Stimulated activated CD4-positive, alpha-beta T cell treated with anti-CD3 and anti-CD28 coated beads, Interleukin-12 subunit alpha, Interleukin-12 subunit beta, amount 100 ng/mL, for 24 hours (primary cell): ENCODE measurements at places on chromosomes 5 and 9.

DNA sequence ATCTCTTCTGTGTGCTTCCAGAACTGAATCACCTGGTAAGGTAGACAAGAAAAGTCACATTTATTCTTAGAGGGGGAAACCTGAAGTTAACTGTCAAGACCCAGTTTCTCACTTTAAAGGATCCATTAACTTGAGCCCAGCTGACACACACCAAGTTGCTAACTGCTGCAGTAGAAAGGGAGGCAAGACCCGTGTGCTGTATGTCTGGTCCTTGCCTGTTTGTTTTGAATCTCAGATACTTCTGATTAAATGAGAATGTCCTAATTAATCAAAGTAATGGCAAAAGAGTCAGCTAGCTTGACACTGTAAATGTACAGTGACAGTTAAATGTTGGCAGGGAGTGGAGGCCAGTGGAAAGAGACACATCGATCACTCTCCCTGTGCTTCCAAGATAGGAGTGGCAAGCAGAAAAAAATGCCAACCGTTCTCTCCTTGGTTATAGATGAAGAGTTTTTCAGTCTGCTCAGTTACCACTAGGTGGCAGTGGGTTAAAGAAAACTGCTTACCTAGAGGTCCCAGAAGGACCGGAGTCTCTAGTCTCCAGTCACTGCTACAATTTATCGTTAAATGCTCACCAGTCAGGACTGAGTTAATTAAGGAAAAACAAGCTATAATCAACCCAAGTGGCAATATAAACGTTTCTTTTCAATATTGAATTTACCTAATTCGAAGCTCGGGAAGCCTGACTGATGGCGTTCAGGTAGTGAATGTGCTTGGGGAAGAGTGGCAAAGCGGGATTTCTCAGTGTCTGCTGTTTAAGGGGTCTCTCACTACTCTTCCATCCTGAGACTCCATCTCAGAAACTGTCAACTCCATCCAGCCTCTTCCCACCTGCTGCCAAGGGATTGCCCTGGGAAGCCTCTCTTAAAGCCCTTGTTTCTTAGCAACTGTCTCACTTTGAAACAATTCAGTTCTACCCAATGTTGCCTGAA lies 18.4 kb downstream of the LSM11 start:
- no peak for DNase-seq

- no peak for DNase-seq
Observed at GRCh38 chr9:13857521-13857920, 456.4 kb downstream of the NFIB start.

DNA sequence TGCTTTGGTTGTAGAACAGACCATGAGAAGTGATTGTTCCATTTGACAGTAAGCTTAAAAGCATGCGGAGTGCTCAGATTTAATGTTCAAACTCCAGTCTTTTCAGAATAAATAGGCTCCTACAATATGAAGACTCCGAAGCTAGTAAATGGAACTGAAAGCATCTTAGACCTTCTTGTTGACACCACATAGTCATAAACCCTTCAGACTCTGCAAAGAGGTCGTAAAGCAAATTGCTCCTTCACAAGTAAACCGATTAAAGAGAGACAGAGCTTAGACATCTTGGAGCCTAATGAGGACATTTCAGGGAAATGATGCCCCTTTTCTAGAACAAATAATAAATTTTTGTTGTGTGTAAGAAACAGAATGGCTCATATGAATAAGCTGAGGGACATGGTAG lies 511.0 kb upstream of the RIOK2 start:
- no peak for DNase-seq

DNA sequence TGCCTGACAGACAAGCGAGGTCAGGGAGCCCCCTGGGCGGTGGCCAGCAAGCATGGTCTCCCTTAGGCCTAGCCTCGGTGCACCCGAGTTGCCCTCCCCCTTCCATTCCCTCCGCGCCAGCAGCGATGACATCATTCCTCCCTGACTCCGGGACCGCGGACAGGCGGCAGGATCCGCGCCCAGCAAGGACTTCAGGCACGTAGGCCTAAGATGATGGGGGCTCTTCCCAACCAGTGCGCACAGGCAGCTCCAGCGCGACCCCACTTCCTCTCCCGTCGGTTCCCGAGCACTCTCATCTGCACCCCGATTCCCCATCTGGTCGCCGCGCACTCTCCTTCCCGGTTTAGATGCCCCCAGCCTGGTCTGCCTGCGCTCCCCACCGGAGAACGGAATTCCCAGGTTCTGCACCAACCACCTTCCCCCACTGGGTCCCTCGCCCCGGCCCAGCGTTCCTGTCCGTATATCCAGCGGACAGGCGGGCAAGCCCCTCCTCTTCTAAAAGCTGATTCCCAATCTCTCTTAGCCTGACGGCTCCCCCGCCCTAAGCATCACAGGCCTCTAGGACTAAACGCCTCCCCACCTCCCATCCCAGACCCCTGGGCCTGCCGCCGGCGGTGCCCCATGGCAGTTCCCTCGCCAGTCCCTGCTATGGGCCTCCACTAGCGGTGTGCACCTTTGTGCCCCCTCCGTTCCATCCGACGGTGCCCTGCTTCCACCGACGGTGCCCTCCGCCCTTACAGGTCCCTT lies 931 bp downstream of the FAM219A start:
- no peak for DNase-seq

DNA sequence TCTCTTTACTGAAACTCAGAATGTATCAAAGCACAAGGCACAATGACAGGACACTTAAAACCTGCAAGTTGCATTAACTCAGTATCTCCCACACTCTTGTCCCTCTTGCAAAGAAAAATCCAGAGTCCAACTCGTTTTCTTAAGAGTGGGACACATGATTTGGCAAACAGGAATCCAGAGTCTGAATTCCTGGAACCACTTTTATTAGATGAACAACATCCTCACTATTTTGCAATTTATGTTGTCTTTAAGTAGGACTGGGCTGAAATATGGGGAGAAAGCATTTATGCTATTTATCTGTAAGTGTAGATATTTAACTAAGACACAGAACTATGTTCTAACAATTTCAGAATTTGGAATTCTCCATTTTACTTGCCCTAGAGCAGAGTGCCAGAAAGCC lies 69.1 kb downstream of the ABCA1 start:
- DNase-seq = no peak

GRCh38 chr5:14465116-14465515 lies 116.5 kb upstream of the OTULINL start:
- no peak for DNase-seq

DNA sequence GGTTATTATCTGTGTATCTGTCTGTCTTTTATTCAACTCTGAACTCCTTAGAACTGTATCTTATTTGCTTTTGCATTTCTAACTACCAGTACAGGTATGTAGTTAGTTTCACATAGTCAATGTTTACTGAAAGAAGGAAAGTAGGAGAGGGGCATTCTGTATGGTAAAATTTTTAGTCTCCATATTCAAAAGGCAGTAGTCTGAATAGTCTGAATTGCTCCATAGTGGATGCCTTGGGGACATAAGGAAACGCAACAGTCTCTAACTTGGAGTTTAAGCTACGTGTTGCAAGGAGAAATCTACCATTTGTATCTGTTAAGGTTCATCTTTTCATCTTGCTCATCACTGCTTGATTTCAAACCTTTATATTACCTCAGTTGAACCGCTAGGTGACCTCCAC lies 26.2 kb downstream of the RASGRF2 start:
- DNase-seq = no peak

GRCh38 chr9:134189145-134189469 lies 24.7 kb upstream of the RNU6ATAC start:
- DNase-seq = no peak

DNA sequence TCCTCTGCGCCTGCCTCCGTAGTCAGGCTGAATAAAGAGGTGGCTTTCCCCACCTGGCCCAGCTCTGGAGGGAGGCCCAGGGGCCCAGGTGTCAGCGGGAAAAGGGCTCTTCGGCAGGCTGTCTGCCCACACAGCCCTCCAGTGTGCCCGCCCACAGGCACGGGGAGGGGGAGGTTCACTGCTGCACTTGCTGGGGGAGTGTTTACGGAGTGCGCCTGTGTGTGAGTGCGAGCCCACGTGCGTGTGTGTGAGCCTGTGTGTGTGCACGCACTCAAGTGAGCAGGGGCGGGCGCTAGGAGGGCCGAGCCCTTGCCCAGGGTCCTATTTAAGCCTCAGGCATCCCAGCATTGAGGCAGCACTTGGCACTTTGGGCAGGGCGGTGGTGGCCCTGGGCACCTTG lies 10.9 kb downstream of the DNLZ start:
- no peak for DNase-seq

DNA sequence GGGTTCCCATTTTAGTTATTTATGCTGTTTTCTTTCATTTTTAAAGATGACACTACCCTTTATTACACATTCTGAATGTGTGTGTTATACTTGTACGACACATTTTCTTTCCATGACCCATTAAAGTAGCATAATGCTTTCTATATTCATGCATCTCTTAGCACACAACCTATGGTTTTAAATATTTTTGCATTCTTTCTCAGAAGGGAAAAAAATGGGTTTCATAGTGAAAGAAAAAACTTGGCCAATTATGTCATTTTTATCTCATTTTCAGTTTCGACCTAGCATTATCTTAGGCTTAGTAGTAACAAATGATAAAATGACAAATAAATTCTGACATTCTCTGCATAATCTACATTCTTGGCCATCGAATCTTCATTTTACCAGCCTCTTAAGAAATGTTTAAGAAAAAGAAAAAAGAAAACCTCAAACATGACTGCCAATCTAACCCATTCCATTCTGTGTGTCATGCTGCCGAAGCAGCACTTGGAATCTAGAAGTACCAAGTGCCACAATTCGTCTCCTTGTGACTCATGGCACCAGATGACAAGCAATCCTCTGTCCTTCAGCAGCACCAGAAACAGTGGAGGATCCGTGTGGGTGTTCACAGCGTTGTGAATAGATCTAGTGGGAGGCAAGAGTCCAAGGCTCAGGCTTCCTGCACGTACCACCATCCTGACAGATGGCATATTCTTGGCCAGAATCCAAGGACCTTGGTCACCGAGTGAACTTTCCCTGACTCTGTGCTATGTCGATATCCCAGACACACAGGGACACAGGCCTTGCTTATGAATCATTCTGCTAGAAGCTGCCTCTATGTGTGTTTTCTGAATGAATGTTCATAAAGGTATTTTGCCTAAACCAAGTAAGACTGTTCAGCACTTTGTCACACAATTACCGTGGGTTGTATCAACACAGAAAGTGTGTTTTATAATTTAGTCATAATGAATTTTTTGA lies 502.7 kb downstream of the NR2F1-AS1 start:
- DNase-seq = no peak

- DNase-seq = no peak
Observed at GRCh38 chr5:5741418-5741817, 318.9 kb downstream of the ICE1 start.

DNA sequence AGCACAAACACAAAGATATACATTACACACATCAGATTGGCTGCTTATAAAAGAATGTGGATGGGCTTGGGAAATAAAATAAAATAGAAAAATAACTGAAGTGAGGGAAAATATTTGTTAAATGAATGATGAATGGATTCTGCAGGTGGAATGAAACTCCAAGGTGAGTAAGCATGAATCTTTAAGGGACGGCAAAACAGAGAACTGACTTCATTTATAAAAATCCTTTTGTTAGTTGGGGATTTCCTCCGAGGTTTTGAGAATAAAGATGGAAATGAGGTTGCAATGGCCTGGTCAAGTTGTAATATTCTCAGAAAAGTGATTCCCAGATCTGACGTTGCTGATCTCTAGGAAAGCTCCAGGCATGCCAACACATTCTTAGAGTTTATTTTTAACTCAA lies 20.9 kb upstream of the SEMA6A start:
- no peak for DNase-seq

GRCh38 chr5:114387433-114387832 lies 25.6 kb downstream of the KCNN2 start:
- DNase-seq = no peak
